ENCODE measurements at places on chromosomes 11 and 22. TPM values are rescaled to one million over a fixed set of nuclear protein-coding genes. Genes with fewer than 3 reads are reported as not detected.

Gene ROM1
- 1.7 TPM for total RNA-seq

Gene GLYAT
- not detected for total RNA-seq

Gene LARGE2
- 3.5 TPM for total RNA-seq

Gene HEPHL1
- total RNA-seq = 0.14 TPM

DNA sequence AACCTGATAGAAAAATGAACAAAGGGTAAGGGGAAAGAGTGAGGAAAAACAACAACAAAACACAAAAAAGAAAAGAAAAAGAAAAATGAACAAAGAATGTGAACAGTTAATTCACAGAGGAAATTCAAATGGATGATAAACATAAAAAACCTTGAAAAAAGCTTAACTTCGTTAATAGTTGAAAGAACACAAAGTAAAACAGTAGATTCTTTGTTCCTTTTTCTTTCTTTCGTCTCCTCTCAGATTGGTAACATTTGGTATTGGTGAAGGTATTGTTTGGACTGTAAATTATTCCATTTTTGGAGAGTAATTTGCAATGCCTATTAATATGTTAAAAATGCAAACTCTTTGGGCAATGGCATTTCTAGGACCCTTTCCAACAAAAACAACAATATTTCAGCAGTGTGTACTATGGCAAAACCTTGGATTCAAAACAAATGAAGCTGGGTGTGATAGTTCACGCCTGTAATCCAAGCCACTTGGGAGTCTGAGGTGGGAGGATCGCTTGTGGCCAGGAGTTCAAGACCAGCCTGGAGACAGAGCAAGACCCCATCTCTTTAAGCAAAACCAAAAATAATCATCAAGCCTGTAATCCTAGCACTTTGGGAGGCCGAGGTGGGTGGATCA, 3.3 kb upstream of the BACE1 start:
- peaks cover 39% of the 10 kb centered on the region for H3K27me3 ChIP-seq
- H3K4me1 ChIP-seq = peaks cover 6% of the 10 kb centered on the region

DNA sequence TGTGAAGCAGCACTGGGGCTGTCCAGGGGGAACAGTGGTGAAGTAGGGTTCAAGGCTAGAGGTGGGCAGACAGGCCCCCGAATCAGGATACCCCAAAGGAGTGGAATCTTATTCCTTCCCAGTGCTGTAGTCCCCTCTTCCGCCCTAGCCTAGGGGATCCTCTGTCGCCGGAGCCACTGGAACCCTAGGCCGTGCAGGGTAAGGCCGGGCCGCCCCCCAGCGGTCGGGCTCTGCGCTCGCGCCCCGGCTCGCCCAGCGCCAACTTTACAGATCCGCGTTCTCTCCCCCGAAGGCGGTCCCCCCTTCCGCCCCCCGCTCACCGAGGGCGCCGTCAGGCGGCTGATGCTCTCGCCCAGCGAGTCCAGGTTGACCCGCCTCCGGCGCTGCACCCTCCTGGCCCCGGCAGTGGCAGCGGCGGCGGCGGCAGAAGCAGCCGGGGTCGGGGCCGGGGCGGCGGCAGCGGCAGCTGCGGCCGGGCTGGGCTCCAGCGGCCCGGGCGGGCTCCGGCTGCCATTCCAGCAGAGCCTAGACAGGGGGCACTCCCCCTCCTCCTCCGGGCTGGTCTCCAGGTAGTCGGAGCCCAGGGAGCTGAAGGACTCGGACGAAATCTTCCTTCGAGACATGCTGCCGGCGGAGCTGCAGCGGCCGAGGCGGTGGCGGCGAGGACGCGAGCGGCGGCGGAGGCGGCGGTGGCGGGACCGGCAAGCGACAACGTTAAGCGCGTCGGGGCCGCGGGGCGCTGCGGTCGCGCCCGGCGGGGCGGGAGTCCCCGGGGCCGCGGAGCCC, 650 bp downstream of the GUCY1A2 start:
- no peak overlapping the region for H3K27ac ChIP-seq
- peak overlapping the region; percentile 41 for H3K4me3 ChIP-seq
- H3K27me3 ChIP-seq = peaks cover 36% of the 10 kb centered on the region
- H3K4me1 ChIP-seq = no peaks in the 10 kb centered on the region

- H3K27ac ChIP-seq = no peak overlapping the region
- no peak overlapping the region for H3K4me3 ChIP-seq
- peaks cover 30% of the 10 kb centered on the region for H3K36me3 ChIP-seq
Observed at GRCh38 chr11:78208257-78209165, 19.8 kb downstream of the USP35 start.

DNA sequence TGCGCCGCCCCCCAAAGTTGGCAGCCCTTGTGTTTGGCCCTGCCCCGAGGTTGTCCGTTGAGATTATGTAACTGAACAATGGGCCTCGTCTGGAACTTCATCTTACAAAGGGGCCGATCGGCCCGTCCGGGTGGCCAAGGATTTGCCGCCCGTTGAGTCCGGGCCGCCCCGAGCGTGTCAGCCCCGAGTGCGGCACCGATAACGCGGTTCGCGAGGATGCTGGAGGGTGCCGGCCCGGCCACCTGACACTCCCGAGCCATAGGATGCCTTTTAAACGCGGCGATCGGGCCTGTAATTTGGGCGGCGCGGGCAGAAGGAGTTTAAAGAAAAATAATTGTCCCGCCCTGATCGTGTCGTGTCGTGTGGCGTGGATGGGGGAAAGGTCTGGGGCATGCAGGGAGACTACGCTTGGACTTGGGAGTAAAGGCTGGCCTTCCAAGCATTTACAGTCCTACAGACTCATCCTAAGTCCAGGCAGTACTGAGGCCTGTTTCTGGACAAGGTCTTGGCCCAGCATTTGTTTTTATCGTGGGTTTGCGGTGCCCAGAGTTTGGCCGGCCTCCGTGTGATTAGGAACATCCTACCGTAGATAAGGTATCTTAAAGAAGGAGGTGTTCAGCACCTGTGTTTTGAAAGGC, 1.3 kb downstream of the WEE1 start:
- DNase-seq = peak; percentile 17
- H3K27ac ChIP-seq = peak overlapping the region; percentile 77
- H3K27me3 ChIP-seq = no peaks in the 10 kb centered on the region
- peak overlapping the region; percentile 88 for H3K4me3 ChIP-seq
- H3K36me3 ChIP-seq = no peaks in the 10 kb centered on the region

DNA sequence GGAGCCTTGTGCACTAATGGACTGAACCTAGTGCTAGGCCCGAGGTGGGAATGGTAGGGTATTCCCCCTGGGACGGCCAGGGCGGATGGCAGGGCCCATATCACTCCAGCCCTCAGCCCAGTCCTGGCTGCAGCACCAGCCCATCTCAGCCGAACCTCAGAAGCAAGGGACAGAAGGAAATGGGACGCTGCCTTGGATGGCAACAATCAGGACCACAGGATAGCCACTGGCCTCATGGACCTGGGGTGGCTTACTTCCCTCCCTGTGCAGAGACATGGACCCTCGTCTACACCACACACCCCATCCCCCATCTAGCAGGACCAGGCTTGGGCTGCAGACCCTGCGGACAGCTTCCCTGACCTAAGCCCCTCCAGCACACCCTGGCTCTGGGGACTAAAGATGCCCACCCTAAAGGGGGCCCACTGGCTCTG, 24.1 kb downstream of the ARVCF start:
- H3K27ac ChIP-seq = no peak overlapping the region
- H3K4me1 ChIP-seq = peaks cover under 1% of the 10 kb centered on the region
- no peaks in the 10 kb centered on the region for H3K27me3 ChIP-seq
- DNase-seq = no peak

DNA sequence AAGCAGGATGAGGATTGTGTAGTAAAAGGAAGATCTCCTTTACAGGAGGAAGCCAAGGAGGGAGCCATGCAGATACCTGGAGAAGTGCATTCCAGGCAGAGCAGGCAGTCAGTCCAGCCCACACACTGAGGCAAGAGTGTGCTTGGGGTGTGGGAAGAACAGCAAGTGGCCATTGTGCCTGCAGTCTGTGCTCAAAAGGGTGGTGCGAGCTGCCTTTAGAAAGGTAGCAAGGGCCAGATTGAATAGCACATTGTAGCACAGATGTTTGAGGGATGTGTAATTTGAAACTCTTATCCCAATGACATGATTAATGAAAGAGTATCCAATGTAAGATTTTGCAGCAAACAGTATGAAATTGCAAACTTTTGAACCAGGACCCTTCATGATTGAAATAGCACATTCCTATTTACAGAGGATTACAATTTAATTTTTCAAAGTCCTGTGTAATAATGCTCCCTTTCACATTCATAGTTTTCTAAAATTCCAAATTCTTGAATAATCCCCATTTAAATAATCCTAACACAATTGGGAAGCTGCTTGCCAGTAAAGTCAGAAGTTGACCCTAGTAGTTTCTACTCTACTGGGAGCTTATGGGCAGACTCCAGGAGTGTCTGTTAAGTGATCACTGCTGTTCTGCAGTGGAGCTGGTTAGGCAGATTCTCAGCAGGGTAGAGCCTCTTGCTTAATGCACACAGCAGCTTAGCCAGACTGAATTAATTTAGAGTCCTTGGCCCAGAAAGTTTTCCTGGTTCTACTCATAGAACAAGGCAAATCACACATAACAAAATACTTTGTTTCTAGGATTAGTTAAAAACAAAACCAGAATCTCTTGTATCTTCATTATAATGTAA, 78.1 kb downstream of the CYB5R2 start:
- H3K4me3 ChIP-seq = no peak overlapping the region
- H3K27ac ChIP-seq = no peak overlapping the region
- H3K27me3 ChIP-seq = no peaks in the 10 kb centered on the region
- DNase-seq = no peak
- no peaks in the 10 kb centered on the region for H3K36me3 ChIP-seq

- H3K27me3 ChIP-seq = no peaks in the 10 kb centered on the region
- no peaks in the 10 kb centered on the region for H3K36me3 ChIP-seq
- H3K4me3 ChIP-seq = no peak overlapping the region
- no peaks in the 10 kb centered on the region for H3K4me1 ChIP-seq
Observed at GRCh38 chr11:104858882-104859775, 39.1 kb downstream of the CASP12 start.

GRCh38 chr11:114621072-114621471, 25.5 kb upstream of the NXPE4 start:
- DNase-seq = no peak
- H3K27me3 ChIP-seq = no peaks in the 10 kb centered on the region
- H3K36me3 ChIP-seq = no peaks in the 10 kb centered on the region
- H3K4me1 ChIP-seq = no peaks in the 10 kb centered on the region
- no peak overlapping the region for H3K4me3 ChIP-seq

- H3K4me3 ChIP-seq = no peak within 1 kb of the TSS
- no peak for DNase-seq
- H3K4me1 ChIP-seq = no peaks in the 10 kb centered on the region
- no peaks in the 10 kb centered on the region for H3K36me3 ChIP-seq
- H3K27me3 ChIP-seq = no peaks in the 10 kb centered on the region
- H3K27ac ChIP-seq = no peak within 1 kb of the TSS
Observed at GRCh38 chr11:102625177-102625576, at the start of gene MMP20. TSS of gene MMP20 (minus strand) at chr11:102625332. CDS start at chr11:102625319, 13 bp downstream.
